ENCODE measurements at places on chromosomes 7 and 10.

DNA sequence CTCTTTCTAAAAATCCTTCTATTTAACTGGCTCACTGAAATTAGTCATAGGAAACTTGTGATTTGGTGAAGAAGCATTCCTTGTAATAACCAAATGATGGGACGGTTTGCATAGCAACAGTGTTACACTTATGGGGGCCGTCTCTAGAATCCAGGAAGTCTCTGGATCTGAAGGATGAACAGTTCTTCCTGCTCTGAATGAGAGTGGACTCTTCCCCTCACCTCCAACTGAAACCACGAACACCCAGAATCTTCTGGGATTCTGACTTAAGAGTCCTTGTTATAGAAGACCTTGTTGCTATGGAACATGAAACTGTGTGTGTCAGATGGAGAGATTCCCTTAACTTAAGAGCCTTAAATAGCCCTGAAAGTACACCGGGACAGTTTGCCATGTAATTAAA lies 23.2 kb downstream of the NOLC1 start:
- DNase-seq, result no peak

GRCh38 chr7:70435634-70436033 lies 696.3 kb upstream of the GALNT17 start:
- DNase-seq, result no peak

DNA sequence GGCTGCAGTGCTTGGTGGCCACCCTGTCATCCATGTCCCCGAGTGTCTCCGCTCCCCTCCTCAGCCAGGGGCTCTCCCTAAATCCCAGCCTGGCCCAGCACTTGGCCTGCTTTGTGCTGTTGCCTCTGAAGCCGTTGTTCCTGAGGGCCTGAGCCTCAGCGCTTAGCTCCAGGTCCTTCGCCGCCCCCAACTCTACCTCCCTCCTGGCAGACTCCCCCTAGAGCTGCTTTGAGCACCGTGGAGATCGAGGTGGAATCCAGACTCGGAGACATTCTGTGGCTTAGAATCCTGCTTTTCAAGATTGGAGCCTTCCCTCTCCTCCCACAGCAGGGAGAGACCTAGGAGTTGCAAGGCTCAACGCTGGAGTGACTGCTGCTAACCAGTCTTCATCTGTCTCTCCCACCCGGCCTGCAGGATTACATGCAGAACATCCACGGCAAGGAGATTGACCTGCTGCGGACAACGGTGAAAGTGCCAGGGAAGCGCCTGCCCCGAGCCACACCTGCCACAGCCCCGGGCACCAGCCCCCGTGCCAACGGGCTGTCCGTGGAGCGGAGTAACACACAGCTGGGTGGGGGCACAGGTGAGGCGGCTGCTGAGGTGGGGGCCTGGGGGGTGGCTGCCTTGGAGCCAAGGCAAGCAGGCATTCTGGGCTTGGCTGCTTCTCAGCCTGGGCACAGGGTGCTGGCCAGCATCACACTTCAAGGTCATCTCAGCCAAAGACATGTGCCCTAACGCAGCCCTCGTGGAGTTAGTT lies 33.3 kb downstream of the GBX1 start:
- DNase-seq, result no peak

GRCh38 chr10:92997620-92998019 lies 63.0 kb upstream of the CYP26C1 start:
- DNase-seq, result no peak

DNA sequence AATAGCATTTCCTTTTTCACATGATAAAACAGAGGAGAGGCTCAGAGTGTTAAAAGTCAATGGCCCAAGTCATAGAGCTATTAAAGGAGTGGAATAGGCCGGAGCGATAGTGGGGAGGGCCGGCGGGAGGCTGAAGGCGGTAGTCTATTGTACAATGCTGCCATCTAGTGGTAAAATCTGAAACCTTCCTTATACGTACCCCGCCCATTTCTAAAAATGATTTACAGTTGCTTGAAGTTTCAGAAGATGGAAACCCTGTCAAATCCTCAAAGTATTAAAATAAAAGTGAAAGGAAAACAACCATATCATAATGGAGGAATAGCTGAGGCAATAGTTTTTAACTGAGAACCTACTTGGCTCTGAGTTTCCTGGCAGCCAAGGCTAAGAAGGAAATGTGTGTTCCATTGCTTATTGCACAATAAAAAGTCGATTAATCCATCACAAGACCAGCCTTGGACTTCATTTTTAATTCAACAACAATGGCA lies 209.1 kb downstream of the CCSER2 start:
- DNase-seq, result no peak

DNA sequence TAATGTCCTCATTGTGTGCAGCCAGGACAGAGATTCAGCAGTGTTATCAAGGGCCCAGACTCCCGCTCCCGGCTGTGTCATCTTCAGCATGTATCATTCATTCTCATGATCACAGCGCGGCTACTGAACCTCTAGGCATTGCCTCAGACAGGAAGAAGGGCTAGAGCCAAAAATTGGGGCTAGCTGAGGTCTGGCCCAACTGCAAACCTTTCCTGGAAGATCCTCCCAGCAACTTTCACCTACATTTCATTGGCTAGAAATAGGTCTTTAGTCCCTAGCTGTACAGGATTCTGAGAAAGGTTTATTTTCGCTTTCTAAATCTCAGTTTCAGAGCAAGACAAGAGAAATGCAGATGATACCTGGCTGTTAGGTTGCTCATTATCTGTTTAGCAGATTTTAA lies 81.9 kb downstream of the CREM start:
- DNase-seq, result no peak
